ENCODE measurements at places on chromosomes 3 and 15. TPM values are rescaled to one million over a fixed set of nuclear protein-coding genes. Genes with fewer than 3 reads are reported as not detected.
A peak's percentile ranks its signal among the peaks of the same experiment; 100 is the strongest.

GRCh38 chr15:52100807-52101442 lies 11.7 kb downstream of the BCL2L10 start:
- no peak for DNase-seq

TRH gene
- not detected for total RNA-seq

DNA sequence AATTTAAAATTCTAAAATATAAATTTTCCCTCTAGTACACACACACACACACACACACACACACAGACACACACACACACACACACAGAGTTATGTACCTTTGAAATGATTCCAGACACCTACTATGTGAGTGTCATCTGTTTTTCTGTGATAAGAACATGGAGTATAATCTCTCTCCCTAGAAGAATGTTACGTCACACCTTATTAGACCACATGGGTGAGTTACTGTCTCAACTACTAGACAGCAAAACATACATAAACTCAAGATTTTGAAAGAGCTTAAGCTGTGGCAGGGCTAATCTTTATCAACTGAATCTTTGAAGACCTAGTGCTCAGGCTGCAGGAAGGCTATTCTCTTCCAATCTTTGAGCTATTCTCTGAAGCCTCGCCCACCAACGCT lies 385.9 kb upstream of the BCHE start:
- no peak for DNase-seq

- no peak for DNase-seq
Observed at GRCh38 chr3:130316169-130316568, 29.3 kb upstream of the COL6A5 start.

A4GNT gene
- not detected for total RNA-seq

RETNLB gene
- not detected for total RNA-seq

LRCH3 gene
- total RNA-seq, result 52.6 TPM

GOLGA6L4 gene
- 3.3 TPM for total RNA-seq

TRPM7 gene
- 59.7 TPM for total RNA-seq

DNA sequence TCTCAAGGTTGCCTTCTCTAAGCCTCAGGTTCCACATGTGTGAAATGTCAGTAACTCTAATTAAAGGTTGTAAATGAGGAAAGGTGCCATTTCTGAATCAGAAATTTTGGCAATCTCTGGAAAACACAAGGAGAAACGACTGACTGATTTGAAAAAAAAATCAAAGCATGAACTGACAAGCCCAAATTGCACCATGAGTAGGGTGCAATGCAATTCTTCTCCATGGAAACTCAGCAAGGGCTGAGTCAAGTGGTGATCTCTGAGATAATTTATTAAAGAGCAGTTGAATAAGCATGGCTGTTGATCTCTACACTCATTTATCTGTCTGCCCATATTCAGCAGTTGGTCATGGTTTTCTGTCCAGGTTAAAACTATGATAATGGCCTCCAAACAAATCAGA lies 201.6 kb upstream of the CMC1 start:
- no peak for DNase-seq

CCR9 gene
- not detected for total RNA-seq

GRCh38 chr3:14175383-14176037 lies 2.9 kb downstream of the XPC start:
- DNase-seq, result peak; percentile 60

DNA sequence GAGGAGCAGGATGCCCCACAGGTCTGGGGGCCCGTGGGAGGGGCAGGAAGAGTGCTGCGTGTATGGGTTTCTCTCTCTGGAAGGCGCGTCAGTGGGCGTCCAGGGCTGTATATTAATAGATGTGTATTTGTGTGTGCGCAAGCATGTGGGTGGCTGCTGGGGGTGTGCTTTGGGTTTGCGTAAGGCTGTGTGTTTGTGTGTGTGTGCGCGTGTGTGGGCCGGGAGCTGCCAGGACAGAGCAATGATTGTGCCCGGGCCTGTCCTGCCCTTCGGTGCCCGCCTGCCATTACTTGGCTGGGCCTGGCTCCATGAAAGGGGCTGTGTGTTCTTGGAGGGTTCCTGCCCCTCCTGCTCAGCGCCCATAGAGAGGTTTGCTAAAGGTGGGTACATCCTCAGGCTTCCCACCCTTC lies 16.3 kb downstream of the CSPG4 start:
- DNase-seq, result no peak

IMPG2 gene
- total RNA-seq, result not detected

DNA sequence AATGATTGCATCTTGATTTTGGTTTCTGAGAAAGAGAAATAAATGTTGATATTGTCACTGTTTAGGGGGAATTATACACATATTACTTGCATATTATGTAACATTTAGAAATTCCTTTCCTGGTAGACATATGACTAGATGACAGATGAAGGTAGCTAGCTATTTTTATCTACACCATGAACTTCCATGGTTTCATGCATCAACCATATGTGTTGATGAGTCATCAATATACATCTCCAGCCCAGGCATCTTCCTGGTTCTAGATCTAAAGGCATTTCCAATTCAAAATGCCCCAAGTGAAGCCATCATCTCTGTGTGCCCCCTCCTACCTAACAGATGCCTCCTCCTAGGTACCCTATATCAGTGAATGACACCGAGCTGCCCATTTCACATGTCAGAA lies 9.5 kb upstream of the ADAMTSL3 start:
- DNase-seq, result no peak

SRGAP3 gene
- total RNA-seq, result 0.76 TPM

- peak; percentile 93 for DNase-seq
Observed at GRCh38 chr3:195850857-195851543, 39.3 kb upstream of the MUC4 start.
